ENCODE measurements at places on chromosomes 11 and 22.

DNA sequence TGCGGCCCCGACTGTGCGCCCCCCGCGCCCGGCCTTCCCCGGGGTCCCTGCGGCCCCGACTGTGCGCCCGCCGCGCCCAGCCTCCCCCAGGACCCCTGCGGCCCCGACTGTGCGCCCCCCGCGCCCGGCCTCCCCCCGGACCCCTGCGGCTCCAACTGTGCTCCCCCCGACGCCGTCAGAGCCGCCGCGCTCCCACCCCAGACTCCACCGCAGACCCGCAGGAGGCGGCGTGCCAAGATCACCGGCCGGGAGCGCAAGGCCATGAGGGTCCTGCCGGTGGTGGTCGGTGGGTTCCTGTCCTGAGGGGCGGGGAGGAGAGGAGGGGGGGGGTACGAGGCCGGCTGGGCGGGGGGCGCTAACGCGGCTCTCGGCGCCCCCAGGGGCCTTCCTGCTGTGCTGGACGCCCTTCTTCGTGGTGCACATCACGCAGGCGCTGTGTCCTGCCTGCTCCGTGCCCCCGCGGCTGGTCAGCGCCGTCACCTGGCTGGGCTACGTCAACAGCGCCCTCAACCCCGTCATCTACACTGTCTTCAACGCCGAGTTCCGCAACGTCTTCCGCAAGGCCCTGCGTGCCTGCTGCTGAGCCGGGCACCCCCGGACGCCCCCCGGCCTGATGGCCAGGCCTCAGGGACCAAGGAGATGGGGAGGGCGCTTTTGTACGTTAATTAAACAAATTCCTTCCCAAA lies 3.1 kb downstream of the DRD4 start:
- no peak for DNase-seq

DNA sequence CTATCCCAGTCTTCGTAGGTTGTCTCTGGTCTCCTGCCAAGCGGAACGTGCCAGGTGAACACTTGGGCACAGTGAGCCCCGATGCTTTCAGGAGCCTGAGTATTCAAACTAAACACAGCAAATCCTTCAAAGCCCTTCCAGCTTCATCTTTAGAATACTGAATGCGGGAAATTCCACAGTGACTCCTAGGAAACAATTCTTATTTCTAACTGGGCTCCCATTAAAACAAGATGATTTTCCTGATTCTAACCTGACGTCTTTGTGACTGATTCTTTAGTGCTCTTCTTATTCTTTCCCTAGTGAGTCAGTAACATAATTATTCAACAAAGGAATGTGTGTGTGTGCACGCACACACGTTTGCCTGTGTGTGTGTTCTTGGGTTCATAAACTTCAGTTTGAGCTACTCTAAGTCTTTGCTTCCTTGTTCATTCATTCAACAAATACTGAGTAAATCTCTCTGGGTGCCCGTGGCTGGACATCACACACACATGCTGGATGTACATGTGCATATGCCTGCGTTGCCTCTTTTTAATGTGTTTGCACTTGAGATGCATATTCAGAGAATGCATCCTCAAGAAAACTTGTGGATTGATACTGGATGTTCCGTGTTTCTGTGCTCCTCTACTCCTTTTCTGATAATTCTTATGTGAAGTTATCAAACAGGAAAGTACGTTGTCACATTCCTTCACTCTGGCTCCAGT lies 134.5 kb downstream of the WNT7B start:
- DNase-seq = no peak

DNA sequence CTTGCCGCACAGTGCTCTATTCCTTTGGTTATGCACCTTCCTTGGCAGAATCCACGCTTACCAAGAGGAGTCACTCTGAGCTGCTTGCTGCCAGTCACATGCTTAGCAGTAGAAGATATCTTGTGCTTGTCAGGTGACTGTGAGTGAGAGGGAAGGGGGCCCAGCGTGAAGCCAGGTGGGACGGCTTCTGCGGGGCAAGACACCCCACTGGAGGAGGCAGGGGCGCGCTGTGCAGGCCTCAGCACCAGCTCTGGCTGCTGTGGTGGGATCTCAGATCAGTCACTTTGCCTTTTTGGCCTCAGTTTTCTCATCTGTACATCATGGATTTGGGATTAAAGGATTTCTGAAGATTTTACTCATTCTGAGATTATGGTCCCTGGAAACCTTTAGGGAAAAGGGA lies 63.9 kb upstream of the B3GAT1 start:
- DNase-seq = no peak

DNA sequence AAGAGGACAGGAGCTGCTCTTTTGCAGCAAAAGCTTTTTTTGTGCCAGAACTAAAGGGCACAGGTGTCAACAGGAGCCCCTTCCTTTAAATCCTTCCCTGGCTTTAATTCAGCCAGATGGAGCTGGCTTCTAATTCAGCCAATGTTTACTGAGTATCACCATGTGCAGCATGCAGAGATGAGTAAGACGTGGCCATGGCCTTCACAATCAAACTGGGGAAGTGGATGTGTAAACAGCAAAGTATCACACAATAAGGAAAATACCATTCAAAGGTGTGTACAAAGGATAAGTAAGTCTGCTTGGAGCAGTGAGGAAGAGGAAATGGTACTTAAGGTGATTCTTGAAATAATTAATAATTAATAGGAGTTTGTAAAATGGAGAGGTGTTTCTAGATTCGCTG lies 243.4 kb downstream of the NXPE2 start:
- DNase-seq = no peak

DNA sequence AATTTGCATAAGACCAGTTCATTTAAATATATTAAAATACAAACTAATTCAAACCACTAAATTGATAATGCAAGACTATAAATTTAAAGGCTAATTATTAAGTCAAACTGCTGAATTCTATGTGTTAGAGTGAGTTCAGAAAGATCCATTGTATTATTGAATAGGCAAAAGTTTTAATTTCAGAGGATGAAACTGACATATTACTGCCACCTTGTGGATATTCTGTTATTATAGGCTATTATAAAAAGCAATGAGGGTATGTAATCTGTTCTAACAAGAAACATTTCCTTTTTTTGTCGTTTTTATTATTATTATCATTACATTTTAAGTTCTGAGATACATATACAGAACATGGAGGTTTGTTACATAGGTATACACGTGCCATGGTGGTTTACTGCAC lies 20.9 kb upstream of the NAALAD2 start:
- DNase-seq = no peak

- no peak for DNase-seq
Observed at GRCh38 chr11:120522021-120522420, 10.5 kb downstream of the GRIK4 start.

- no peak for DNase-seq
Observed at GRCh38 chr11:32874132-32874531, 18.5 kb upstream of the QSER1 start.

DNA sequence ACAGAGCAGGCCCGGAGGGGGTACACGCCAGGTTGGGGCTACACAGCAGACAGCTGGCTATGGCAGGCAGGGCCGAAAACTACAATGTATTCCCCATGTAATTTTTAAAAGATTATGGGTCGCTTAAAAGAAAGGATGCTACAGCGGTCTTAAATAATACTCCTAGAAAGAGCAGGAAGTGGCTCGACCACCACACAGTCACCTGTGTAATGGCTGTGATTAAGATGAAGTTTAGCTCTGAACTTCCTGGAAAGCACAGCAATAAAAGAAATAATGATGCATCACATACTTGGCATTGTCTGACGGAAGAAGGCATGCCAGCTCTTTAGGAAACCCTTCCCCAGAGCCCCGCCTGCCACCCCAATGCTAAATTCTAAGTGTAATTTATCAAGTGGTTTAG lies 32.6 kb downstream of the WNT11 start:
- DNase-seq = no peak

- DNase-seq = no peak
Observed at GRCh38 chr11:15968461-15969130, 387.8 kb downstream of the SOX6 start.

DNA sequence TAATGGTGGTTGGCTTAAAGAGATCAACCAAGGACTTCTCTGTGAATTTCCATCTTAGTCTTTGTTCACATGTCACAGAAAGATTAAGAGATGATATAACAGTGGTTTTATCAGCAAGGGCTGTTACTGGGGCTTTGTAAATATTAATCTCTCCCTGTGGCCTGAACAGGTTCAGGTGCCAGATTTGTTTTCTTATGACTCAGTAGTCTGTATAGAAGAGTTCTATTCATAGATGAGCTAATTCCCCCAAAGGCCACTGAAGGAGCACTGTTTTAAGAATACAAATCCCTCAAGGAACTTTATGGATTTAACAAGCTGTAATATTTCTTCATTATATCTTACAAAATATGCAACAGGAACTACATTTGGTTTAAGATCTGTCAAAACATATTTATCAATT lies 50.4 kb downstream of the TCP11L1 start:
- DNase-seq = no peak

GRCh38 chr11:128174465-128175291 lies 412.7 kb downstream of the ETS1 start:
- DNase-seq = no peak

GRCh38 chr22:35894464-35894878 lies 134.2 kb downstream of the RBFOX2 start:
- DNase-seq = no peak

- no peak for DNase-seq
Observed at GRCh38 chr22:33806191-33806590, 114.1 kb downstream of the LARGE1 start.

Data from stimulated activated naive CD4-positive, alpha-beta T cell treated with Interleukin-2 at 50 U/mL for 16 hours (primary cell).